ENCODE measurements at places on chromosomes 7 and 10.

DNA sequence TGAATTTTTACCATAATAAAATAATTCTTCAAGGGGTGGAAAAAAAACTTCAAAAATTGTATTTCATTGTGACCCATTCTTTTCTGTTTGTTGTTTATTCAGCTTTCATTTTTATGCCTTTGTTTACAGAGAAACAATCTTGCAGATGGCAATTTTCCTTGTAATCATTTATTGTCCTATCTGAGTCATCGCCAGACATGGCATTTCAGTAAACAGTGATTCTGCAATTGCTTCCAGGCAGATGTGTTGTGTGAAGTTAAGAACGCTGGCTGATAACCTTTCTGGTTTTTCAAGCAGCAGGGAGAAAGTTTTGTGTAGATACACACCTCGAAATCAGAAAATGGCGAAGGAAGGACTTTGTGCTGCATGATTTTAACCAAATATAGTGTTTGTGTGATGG lies 80.7 kb upstream of the RPA3 start:
- DNase-seq: no peak

- no peak for DNase-seq
Observed at GRCh38 chr10:30282221-30282620, 66.9 kb downstream of the MTPAP start.

GRCh38 chr7:143279186-143280098 lies 5.3 kb upstream of the TMEM139 start:
- no peak for DNase-seq

- no peak for DNase-seq
Observed at GRCh38 chr7:106793015-106793975, 71.8 kb upstream of the PIK3CG start.

DNA sequence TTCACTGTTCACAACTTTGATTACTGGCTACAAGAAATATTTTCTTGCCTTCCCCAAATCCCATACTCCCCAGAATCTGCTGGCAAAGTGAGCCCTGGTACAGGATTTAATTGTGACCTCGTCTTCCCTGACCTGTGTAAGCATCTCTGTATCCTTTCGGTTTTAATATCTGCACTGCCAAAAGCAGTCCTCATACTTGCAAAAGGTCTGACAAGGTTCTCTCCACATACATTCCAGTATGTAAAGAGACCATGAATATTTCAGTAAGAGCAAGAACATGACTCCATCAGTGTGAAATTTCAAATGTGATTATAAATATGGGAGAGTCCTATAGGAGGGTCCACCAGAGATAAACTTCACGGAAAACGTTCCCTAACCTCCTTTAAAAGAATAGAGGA lies 134.0 kb upstream of the TCF7L2 start:
- DNase-seq: no peak

DNA sequence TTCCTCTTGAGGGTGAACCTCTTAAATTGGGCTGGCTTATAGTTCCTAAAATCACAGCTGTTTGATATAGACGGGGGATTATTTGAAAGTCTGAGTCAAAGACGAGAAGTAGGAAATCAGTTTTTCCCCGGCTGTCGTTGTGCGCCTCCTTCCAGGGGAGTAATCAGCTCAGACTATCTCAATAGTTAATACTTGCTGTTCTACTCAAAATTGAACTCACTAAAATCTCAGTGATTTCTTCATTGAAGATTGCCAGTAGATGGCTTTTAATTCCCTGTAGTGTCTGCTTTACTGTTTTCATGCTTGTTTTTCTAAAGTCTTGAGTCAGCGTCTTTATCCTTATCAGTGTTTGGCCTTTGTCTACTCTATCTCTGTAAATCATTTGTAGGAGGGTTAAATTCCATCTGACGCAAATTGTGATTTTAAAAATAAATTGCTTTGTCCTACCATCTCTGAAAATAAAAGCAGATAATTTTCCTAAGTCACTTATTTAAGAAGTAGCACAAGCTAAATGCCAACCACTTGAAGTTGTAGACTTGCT lies 47.3 kb downstream of the CNNM2 start:
- DNase-seq: no peak

GRCh38 chr7:25894902-25895791 lies 256.9 kb upstream of the NFE2L3 start:
- DNase-seq: peak; percentile 27

- DNase-seq: no peak
Observed at GRCh38 chr7:130899071-130899560, 165.1 kb upstream of the KLF14 start.

DNA sequence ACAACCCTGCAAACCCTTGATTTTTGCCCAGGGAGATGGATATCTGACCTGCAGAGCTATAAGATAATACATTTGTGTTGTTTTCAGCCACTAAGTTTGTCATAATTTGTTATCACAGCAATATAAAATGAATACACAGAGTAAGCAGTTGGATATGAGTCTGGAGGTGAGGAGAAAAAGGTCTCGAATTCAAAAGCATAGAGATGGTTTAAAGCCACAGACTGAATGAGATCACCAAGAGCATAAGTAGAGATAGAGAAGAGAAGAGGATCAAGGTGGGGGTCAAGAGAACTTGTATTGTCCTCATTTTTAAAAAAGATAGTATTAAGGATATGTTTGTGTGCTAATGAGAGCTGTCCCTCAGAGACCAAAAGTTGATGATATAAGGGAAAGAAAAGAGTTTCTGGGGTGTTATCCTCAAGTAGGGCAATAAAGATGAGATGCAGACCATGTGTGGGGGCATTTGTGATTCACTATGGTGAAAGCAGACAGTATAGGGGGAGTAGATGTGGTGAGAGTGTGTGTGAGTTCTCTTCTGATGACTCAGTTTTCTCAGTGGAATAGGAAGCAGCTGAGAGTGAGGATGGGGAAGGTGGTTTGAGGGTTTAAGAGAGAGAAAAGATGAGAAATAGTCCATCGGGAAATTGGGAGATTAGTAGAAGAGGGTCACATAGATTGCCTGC lies 25.8 kb upstream of the PCGF5 start:
- DNase-seq: no peak

DNA sequence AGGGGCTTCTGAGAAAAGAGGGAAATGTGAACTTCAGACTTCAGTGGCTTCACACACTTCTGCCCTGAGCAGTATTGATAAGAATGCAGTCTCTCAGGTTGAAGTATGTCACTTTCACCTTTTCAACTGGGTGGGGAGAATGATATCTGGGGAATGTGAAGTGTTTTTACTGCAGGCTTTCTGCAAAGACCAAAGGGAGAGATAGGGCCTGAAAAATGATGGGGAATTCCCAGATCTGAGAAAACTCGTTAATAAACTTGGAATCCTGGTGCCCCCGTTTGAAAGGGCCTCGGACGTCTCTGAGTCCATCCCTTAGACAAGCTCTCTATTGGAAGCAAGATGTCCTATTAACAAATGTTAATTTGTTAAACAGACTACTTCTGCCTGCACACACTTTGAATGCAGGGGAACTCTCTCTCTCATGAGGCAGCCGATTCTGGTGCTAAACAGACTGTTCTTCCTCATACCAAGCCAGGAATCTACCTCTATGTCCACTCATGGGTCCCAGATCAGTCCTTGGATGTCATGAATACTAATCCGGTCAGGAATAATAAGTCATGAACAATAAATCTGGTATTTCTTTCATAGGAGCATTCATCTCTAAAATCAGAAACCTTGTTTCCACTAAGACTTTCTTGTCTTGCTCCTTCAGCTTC lies 193.6 kb downstream of the JCAD start:
- no peak for DNase-seq

DNA sequence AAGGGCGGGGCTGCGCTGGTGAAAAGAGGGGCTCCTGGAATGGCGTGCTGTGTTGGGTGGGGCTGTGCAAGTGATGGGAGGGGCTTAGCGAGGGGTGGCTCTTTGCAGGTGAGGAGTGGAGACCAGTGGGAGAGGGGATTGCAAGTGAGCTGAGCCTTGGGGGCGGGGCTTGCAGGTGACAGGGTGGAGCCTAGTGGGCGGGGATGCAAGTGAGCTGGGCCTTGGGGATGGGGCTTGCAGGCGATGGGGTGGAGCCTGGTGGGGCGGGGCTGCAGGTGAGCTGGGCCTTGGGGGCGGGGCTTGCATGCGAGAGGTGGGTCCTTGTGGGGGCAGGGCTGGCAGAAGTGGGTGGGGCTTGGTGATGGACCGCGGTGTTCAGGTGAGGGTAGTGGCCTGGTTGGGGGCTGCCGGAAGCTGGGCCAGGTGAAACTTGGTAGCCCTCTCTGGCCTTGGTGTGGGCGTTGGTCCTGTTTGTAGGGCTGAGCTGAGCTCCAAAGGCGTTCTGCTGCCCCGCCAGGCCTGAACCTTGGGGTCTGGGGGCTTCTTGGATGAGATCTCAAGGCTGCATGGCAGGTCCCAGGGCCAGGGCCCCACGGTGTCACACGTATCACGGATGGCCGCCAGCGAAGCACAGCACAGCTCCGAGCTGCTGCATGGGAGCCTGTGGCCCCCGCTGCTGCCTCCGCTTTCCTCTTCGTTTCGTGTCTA lies 743 bp upstream of the PITRM1 start:
- DNase-seq: peak; percentile 74

DNA sequence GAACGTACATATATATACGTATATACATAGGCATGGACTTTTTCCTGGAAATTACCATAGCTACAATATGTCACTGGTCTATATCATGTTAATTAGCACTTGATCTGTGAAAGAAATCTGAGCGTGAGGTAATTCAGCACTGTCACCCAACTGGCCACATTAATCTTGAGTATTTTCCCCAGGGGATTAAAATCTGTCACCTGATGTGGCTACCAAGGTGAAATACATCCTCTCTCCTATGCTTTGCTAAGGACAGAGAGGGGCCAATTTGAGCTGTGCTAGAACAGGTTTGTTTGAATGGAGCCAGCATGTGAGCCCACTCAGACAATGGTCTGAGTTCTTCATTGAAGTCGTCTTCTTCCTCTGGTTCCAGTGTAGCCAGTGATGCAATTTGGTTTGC lies 33.3 kb downstream of the CYCS start:
- DNase-seq: no peak

GRCh38 chr7:35552691-35553090 lies 142.2 kb downstream of the HERPUD2 start:
- no peak for DNase-seq

- DNase-seq: no peak
Observed at GRCh38 chr7:139049111-139049510, 13.3 kb upstream of the ZC3HAV1L start.

DNA sequence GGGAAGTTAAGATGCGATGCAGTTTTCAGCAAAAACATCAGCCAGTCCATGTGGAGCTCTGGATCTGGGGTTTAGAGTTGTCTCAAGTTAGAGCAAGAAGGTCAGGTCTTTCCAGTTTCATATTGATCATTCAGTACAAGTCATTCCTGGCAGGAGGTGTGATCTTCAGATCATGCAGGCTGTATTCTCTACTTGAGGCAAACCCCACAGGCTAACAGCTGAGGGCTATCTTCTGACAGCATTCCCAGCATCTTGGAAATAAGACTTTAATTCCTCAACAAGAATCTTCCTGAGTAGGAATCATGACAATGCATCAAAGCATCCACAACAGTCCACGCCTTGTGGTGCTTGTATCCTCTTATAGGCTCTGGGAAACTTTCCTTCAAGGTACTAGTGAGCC lies 94.9 kb upstream of the ZNF438 start:
- no peak for DNase-seq

GRCh38 chr7:23062452-23062851 lies 43.1 kb upstream of the KLHL7 start:
- DNase-seq: no peak

DNA sequence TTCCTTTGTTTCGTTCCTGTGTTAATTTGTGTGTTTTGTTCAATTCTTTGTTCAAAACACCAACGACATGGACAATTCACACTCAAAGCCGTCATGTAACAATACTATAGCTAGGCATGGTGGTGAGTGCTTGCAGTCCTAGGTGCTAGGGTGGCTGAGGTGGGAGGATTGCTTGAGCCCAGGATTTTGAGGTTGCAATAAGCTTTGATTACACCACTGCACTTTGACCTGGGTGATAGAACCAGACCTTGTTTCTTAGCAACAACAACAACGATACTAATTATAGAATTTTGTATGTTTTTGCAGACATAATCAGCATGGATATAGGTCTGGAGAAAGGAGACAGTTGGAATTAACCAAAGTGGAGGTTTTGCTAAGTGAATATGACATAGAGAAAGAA lies 936.2 kb downstream of the PCDH15 start:
- no peak for DNase-seq

- no peak for DNase-seq
Observed at GRCh38 chr10:69469976-69470375, 18.7 kb downstream of the TSPAN15 start.

GRCh38 chr7:27179503-27180430 lies 5.3 kb downstream of the HOXA11 start:
- DNase-seq: no peak

- DNase-seq: no peak
Observed at GRCh38 chr7:3234051-3234450, 67.0 kb upstream of the SDK1 start.

- no peak for DNase-seq
Observed at GRCh38 chr7:130850956-130851355, 116.9 kb upstream of the KLF14 start.

DNA sequence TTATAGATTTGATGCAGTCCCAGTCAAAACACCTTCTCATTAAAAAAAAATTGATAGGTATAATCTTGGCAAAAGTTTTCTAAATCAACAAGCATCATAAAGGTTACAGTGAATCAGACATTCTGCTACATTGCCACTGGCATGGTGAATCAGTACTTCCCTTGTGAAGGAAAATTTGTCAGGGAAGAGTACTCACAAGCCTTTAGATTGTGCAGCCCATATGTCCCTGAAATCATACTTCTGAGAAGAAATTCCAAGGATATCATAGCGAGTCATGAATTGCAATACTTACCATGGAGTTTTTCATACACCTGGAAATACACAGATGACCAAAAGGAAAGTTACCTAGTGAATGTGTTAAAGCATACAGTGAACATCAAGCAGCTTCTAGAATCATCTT lies 17.2 kb downstream of the VSTM2A start:
- DNase-seq: no peak

DNA sequence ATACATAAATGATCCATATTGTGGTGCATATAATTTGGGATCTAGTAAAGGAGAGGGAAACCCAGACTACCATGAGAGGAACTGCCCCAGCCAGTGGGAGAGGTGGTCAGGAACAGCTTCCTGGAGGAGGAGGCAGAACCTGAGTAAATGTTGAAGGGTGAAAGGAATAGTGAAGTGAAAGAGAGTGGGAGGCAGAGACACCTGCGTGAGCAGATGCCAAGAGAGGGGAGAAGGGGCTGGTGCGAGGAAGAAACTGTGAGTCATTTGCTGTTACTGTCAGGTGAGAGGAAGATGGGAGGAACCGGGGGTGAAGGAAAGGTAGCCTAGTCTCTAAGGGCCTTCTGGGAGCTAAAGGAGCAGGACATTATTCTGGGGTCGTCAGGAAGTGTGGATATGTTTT lies 294.8 kb downstream of the GRID1 start:
- no peak for DNase-seq

GRCh38 chr10:100986623-100986951 lies 710 bp downstream of the MRPL43 start:
- no peak for DNase-seq

GRCh38 chr7:41459623-41460261 lies 243.1 kb downstream of the INHBA start:
- no peak for DNase-seq

Measured in stimulated activated CD8-positive, alpha-beta memory T cell treated with anti-CD3 and anti-CD28 coated beads, Interleukin-7, amount 100 ng/mL, for 48 hours (primary cell).